ENCODE measurements at places on chromosomes 13 and 19.

- DNase-seq: no peak
These were observed 8.5 kb upstream of the PROZ start for GRCh38 chr13:113149711-113150549.

DNA sequence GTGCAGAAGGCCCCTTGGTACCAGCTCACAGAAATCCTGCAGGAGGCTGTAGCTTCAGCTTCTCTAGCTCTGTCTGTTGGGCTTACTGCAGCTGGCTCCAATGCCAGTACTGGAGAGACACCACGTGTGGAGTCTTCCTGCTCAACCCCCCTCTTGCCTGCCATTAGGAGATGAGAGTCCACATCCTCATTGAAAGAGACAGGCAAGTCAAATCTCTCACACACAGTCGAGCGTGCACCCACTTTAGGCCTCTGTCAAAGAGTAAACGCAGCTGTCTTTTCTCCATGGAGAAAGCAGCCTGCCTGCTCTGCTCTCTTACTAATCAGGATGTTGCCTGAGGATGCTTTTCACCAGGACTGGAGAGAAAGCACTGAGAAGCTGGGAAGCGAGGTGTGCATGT lies 523.0 kb upstream of the NBEA start:
- DNase-seq: no peak

DNA sequence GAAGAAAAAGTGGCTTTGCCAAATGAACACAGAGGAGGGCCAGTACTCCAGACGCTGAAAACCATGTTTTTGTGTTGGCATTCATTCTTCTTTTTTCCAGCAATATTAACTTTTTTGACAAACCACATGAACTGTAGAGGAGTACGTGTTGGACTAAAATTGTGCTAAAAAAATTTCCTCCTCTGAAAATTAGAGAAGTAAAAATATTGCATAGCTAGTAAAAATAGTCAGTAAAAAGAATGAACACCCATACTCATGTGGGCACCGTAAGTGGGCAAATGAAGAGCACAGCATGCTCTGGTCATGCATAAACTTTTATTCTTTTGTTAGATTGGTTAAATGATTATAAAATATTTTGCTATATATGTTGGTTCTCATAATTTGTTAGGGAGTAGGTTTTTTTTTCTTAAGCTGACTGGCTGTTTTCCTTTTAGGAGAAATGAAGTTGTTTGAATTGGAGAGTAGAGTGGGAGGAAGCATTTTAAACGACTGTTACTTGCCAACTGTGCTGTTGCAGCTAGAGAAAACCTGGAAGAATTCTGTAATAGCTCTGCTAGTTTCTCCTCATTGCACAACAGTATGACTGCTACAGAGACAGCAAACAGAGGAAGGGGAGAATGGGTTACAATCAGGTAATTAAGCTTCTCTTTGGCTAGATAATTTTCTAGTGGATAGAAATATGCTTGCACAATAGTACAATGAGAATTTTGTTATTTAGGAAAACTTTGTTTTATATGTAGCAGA lies 222.4 kb downstream of the KCTD12 start:
- no peak for DNase-seq

- DNase-seq: no peak
These were observed 277.6 kb downstream of the SLITRK6 start for GRCh38 chr13:85521657-85522056.

- DNase-seq: no peak
These were observed 178.0 kb downstream of the OXGR1 start for GRCh38 chr13:96816261-96816660.

- DNase-seq: no peak
These were observed 23.1 kb upstream of the SACS start for GRCh38 chr13:23456437-23457210.

DNA sequence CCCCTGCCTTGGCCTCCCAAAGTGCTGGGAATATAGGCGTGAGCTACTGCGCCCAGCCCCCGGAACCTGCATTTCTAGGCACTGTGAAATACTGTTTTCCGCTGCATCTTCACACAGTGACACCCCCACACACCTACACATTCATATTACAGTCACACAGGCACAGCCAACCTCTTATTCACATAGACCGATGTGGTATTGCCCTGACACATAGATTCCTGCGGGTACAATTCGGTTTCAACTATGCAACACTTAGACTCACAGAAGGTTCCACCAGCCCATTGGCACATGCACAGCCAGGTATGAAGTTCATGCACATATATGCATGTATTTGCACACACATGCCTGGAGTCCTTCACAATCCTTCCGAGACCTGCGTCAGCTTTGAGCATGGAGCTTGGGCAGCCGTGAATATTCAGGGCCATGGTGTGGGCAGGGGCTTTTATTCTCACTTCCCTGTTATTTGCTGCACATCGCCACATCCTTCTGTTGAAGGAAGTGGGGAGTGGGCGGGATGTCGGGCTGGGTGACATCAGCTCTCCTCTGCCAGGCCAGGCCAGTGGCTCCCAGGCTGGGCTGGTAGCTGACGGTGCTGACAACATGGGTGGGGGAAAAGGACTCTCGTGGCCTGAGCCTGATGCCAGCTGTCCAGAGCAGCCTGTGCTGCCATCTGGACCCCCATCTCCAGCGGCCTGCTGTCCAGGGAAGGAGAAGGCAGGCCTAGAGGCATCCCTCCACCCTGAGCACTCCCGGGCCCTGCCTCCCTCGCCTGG lies 5.4 kb upstream of the CDC37 start:
- DNase-seq: peak; percentile 66

DNA sequence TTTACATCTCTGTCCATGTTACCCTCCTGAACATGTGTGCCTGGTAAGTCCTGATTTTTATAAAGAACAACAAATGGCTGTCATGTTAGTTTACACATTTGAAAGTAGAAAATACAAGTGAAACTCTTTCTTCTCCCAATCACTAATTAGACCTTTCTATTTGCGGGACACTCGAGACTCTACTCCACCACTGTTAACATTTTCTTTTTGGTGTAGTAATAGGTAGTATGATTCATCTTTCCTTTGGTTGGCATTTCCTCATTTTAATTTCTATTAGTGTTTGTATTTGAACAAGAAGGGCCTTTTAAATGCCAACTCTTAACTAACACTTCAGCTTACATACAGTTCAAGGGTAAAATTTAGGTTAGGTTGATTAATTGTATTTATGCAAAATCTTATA lies 371.1 kb downstream of the PCDH9 start:
- DNase-seq: no peak

DNA sequence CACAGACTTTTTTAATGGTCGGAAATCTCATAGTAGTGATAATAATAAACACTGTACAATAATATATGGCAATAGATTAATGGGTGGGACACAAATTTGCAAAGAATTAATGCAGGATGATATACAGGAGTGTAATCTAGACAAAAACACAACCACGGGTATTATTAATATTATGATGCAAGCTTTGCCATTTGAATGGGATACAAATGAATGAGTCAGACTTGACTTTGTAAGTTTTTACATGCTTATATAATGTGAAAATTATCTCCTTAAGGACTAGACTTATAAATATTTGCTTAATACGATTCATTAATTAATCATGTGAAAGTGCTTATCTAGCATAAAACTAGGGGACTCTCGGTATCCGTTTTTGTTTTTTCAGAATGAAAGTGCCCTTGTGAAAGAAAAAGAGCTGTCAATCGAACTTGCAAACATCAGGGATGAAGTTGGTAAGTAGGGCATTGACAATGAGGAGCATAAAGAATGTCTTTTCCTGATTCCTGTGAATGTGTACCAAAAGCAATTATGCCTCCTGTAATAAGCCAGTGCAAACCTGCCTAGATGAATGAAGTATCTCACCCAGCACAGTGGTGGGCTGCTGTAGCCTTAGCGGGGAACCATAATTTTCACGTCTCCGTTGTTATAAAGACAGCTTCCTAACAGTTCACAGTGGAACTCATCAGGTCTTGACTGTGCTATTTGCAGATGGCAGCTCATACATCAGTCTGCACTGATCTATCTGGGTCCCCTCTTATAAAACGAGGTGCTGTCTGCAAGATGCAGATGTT lies 155.7 kb downstream of the SLC7A1 start:
- no peak for DNase-seq

DNA sequence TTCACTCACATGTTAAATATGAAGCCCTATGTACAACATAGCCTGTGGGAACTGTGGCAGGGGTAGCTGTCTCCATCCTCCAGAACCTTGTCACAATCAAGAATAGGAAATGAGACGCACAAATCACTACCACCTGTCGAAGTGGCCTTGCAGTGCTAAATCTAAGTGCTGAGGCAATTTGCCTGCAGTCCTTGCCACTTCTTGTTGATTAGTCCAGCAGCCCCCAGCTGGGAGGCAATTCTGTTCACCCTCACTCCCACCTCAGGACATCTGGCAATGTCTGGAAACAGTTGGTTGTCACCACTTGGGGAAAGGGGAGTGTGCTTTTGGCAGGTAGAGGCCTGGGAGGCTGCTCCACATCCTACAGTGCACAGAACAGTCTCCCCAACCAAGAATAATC lies 10.7 kb downstream of the RFX2 start:
- no peak for DNase-seq

- DNase-seq: no peak
These were observed 41.9 kb downstream of the TBC1D4 start for GRCh38 chr13:75440100-75440499.

- DNase-seq: no peak
These were observed 42.5 kb upstream of the ANKRD10 start for GRCh38 chr13:110957181-110957884.
